Right forelimb (tissue), 1 donor: ENCODE measurements at places on chromosomes 3 and 15.

GRCh38 chr15:58741032-58741431, 8.5 kb downstream of the ADAM10 start:
- no peak for DNase-seq

- no peak for DNase-seq
Measured at GRCh38 chr3:171974986-171975837, 64.2 kb upstream of the FNDC3B start.

GRCh38 chr15:74449095-74449494, 11.9 kb downstream of the UBL7 start:
- peak; percentile 13 for DNase-seq

DNA sequence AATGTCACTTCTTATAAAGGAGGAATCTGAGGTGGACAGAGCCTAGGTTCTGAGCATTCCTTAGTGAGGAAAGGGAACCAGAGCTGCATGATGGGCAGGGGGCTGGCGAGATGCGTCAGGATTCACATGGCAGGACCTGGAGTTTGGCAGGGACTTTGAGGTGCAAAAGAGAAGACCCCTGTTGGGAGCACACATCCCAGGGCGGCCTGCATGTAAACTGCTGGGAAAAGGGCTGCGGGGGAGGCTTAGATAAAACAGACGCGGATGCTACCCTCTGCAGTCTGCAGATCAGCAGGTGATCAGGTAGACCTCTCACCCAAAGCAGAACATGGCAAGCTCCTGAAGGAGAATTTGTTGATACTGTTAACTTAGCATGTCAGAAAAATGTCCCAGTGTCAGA, 168.4 kb downstream of the VGLL4 start:
- no peak for DNase-seq

DNA sequence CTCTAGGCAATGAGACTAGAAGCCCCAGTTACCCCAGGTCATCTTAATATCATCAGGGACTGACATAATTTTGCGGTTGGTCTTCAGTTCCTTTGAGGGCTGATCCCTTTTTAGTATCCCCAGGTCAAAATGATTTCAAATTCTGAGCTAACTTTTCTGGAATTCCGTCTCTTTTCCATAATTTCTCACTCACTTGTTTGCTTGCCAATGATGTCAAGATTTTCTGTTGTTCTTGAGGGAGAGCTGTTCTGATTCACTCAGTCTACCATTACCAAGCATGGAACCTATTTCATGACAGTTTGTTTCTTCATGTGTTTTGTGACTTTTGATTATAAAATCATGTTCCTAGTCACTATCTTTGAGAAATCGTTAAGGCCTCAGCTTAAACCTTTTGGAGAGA, 190.5 kb upstream of the LYSMD4 start:
- no peak for DNase-seq

DNA sequence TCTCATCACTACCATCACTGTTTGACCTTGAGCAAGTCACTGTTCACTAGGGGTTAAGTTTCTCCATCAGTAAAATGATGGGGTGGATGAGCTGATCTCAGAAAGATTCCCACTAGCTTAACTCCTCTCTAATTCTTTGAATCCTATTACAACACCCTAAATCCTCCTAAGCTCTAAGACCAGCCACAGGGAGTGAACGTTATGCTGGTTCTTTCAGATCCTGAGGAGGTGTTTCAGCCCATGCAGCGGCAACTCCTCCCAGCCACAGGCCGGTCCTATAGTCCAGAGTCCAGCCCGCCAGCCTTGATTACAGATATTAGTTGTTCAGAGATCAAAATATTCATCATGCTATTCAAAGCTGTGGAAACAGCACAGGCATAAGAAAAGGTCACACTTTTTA, 15.1 kb downstream of the MB21D2 start:
- no peak for DNase-seq

GRCh38 chr3:171524921-171525310, 64.7 kb upstream of the TNIK start:
- no peak for DNase-seq

DNA sequence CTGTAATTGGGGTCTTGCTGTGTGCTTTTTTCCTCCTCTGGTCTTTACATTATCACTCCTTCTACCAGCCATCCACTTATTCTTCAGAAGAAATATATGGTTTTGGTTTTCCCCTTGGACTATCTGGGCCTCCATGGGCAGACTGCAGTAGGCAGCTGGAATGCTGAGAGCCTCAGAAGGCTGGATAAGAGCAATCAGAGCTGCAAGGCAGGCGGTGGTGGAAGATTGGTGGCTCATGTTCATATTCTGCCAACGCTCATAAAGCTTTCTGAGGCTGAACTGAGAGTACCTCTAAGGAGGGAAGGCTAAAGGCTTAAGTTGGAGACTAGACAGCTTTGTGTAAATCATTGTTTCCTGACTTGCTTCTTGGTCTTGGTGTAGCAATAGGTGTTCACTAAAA, 5.7 kb upstream of the RPLP1 start:
- no peak for DNase-seq

- no peak for DNase-seq
Measured at GRCh38 chr15:83200589-83200988, 7.0 kb downstream of the HDGFL3 start.

GRCh38 chr3:38205472-38205805, 40.1 kb downstream of the OXSR1 start:
- DNase-seq = no peak

- no peak for DNase-seq
Measured at GRCh38 chr15:74608786-74609185, 6.8 kb upstream of the CLK3 start.

DNA sequence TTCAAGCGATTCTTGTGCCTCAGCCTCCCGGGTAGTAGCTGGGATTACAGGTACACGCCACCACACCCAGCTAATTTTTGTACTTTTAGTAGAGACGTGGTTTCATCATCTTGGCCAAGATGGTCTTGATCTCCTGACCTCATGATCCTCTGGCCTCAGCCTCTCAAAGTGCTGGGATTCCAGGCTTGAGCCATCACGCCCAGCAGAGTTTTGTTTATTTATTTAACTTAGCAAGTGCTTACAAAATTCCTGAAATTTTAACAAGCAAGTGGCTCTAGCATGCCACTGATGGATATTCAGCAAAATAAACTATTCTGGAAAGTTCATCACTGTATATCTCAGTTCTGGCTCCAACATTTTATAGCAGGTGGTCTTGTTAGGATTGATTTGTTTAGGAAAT, 585.9 kb downstream of the OTOL1 start:
- DNase-seq = no peak

DNA sequence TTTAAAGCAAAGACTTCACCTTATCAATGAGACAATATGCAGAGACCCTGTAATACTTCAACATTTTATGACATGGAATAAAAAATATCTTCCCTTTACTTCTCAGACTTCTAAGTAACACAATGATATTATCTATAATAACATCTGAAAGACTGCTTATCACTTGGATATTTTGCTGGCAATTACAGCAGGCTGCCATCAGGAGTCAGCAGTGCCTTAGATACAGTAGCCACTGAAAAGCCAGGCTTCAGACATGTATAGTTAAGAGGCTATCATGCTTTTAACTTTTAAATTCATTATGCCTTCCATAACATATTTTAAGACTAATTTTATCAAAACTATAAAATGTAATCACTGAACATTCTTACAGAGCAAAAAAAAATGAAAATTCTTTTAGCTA, 227.5 kb downstream of the NEK10 start:
- DNase-seq = no peak

- DNase-seq = no peak
Measured at GRCh38 chr15:41876689-41877088, 17.2 kb downstream of the SPTBN5 start.

- DNase-seq = no peak
Measured at GRCh38 chr3:193491026-193491425, 63.7 kb downstream of the ATP13A4 start.

DNA sequence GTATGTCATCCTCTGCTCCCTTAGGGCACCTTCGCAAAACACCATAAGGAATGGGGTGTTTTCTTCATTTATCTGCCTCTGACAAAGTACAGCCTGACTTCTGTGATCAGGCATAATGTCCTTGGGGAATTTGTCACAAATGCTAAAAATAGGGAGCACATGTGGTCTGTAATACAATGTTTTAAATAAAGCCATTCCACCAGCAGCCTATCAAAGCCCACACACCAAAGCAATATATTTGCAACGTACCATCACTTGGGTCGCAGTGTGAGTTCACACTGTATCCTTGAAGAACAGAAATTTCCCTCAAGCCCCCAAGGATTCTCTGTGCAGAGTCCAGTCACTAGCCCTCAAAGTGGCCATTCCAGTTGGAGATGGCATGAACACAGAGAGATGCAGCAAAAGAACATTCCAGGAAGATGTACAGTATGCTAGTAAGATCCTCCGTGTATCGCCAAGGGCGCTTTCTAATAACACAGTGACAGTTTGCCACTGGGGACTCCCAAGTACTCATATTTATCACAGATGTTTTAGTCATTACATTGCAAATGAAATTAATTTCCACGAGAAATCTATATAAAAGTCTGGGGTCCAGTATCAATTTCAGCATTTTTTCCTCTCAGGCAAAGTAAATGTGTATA, 246.7 kb downstream of the MCTP2 start:
- no peak for DNase-seq

DNA sequence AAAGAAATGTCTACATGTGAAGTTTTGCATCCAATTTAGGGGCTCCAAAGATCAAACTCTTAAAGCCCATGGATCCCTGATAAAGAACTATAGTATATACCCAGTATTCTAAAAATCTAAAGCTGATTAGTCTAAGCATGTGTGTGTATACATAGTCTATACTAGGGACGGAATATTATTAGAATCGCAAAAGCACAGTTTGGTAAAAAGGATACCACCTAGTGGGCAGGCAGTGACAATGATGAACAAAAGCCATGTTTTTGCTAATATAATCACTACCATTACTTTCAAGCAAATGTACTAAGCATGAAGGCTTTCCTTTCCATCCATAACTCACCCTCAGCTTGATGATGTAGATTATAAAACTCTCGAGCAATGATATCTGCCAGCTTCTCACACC, 16.5 kb downstream of the POLQ start:
- no peak for DNase-seq

DNA sequence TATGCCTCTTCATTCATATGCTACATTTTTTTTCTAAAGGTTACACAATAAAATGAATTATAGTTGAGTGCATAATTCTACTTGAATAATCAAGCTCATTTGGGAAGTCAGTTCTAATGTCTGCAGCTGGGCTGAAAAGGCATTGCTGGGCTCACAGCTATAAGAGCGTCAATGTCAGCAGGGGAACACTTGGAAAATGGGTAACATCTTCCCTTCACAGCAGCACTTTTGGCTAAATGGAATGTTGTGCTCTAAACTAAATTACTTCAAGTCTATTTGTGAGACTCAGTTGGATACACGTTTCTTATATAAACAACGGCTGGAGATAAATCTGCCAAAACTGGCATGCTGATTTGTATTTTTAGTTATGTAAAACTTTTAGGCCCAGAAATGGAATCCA, 357.8 kb downstream of the TBL1XR1 start:
- no peak for DNase-seq

DNA sequence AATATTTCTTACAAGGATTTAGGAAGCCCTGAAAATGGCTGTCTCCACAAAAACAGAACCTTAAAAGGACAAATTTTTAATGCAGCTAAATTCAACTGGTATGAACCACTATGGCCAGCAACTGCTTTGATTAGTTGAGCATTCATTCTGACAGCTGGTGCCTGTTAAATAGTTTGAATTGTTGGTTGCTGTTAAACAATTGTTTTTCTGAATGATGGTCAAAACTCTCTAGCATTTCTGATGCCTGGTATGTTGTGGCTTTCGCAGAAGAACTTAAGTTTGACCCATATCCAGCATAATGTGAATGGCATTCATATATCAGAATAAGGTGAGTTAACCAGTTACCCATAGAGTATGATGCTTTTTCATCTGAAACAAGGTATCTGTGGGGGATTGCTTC, 138.4 kb downstream of the MEIS2 start:
- no peak for DNase-seq

GRCh38 chr15:79834495-79834894, 62.3 kb downstream of the MTHFS start:
- no peak for DNase-seq

- DNase-seq = no peak
Measured at GRCh38 chr3:123081718-123082369, 15.0 kb downstream of the PDIA5 start.

DNA sequence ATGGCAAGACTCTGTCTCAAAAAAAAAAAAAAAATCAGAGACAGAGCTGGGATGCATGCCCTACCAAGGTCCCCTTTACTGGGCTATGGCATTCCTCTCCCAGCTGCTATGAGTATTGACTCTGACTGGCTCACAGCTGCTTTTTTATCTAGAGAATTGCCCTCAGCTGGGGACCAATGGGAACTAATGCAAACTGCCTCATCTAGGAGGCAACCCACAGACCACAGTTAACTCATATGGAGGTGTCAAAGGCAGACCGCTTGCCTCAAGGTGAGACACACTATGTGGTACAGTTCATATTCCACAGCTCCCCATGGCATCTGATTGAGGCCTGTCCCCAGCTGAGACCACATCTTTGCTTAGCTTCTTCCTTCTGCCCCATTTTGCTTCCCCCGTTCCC, 183.5 kb upstream of the EOMES start:
- no peak for DNase-seq

DNA sequence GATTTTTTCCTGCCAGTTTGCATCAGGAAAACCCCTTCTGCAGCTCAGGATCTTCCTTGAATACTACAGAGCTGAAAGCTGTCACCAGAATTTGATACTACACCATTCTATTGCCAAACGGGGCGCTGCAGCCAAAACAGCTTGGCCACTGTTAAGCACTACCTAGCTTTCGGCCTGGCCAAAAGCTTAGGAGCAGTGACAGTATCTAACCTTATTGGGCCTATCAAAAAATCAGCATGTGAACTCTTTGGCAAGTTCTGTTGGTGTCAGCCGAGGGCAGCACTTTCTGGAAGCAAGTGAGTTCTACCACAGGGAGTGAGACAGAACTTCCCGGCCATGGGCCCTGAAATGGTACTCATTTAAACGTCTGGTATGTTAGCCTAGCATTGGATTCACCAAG, 16.1 kb upstream of the GYG1 start:
- DNase-seq = no peak

GRCh38 chr3:25831578-25831977, 41.7 kb downstream of the OXSM start:
- DNase-seq = no peak

- no peak for DNase-seq
Measured at GRCh38 chr15:88714782-88715372, 76.1 kb downstream of the ISG20 start.

DNA sequence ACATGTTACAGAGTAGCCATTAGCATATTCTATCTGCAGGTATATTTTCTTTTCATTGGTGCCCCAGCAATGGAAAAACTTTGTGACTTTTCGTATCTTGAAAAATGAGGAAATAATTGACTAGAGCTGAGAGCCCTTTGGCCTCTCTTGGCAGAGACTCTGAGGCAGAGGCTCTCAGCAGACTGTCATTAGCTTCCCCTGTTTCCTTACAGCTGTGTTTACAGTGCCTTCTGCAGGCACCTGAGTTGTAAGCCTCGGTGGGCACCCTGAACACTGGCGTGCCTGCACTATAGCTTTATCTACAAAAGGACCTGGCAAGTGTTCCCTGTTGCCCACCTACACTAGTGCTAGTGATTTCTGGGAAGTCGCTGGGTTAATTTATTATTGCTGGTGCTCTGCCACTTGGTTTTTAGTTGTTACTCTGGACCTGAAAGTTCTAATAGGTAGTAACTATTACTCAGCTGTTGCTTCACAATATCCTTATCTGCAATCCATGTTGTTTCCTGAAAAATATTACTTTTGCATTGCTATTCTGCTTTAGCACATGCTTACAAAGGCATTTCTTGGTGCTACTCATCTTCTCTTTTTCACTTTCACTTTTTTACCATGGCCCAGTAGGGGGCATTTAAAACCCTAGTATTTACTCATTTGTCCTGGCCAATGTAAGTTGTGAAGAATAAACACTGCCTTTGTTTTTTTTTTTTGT, 7.8 kb upstream of the GPR171 start:
- no peak for DNase-seq

- peak; percentile 78 for DNase-seq
Measured at GRCh38 chr3:16513141-16514020, at the start of gene RFTN1. Gene RFTN1 (minus strand): TSS chr3:16513699. CDS start chr3:16493869, 19,830 bp downstream.
